ENCODE measurements at places on chromosomes 3 and 15.

GRCh38 chr3:14540821-14541385 is 761 bp upstream of the GRIP2 start:
- DNase-seq: no peak

GRCh38 chr15:80127911-80128310 is 24.9 kb upstream of the FAH start:
- DNase-seq: no peak

DNA sequence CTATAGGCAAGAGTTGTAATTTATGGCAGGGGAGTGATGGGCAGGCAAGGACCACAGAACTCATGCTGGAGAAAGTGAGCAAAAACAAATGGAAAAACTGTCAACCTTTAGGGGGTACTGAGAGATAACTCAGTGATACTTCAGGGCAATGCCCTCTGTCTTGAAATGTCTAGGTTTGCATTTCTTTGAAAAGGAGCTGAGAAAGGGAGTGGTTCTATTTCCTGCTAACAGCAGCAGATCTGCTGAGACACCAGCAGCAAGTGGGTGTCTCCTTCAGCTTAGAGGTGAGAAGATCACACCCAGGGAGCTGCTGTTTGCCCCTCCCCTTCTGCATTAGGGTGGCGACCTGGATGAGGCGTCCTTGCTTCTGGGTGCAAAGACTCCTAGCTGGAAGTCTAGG is 42.3 kb upstream of the XIRP1 start:
- no peak for DNase-seq

DNA sequence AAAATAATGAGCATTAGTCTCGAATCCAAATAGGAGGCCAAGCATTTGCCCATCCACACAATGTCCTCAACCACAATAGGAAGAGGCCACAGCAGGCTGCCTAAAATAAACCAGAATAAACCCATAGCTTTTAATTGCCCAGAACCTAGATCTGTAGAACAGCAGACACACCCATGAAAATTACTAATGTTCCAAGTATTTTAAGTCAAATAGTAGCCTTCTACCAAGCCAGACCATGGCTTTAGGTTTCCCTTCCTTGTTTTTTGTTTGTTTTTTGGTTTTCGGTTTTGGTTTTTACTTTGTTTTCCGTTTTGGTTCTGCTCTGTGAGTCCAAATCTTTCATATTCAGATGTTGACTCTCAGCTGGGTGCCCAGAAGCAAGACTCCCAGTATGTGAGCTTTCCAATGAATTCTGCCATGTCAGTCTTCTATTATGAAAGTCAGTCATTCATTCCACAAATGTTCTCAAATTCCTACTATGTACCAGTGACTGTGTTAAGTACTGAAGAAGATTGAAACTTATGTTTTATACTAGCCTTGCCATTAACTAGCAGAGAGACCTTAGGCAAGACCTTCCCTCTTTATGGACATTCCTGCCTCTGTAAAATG is 57.8 kb upstream of the BOC start:
- DNase-seq: no peak

- no peak for DNase-seq
These were observed 50.5 kb downstream of the CTDSPL start for GRCh38 chr3:37912052-37912733.

GRCh38 chr3:168618827-168619470 is 523.2 kb upstream of the GOLIM4 start:
- no peak for DNase-seq

GRCh38 chr3:189490749-189491148 is 140.4 kb upstream of the TP63 start:
- no peak for DNase-seq

- no peak for DNase-seq
These were observed 514.1 kb downstream of the MAGI1 start for GRCh38 chr3:65524584-65524983.

GRCh38 chr3:189902230-189903186 is 218.2 kb downstream of the P3H2 start:
- DNase-seq: no peak

DNA sequence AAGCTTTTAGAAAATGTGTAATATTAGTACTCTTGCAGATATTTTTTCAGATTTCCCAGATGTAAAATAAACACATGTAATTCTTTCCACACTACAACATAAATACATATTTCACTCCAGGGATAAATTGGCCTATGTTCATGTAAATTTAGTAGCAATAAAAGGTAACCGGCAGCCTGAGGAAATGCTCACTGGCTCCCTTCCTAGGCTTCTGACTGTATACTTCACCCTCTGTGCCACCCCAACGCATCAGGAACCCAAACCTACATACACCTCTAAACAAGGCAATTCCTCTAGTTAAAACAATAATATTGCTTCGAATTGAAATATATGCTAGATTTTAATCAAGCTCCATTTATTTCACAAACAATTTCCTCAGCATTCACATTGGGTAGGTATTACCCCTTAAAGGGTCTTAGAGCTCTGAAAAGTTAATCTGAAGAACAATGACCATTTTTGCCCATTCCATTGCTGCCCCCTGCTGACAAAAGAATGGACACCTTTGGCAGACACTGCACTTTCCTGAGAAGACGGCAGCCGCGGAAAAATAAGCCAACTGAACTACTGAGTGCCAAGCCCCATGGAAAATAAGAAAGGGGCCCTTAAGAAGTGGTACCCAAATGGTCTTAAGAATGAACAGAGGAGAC is 212.5 kb downstream of the OSBPL10 start:
- no peak for DNase-seq

DNA sequence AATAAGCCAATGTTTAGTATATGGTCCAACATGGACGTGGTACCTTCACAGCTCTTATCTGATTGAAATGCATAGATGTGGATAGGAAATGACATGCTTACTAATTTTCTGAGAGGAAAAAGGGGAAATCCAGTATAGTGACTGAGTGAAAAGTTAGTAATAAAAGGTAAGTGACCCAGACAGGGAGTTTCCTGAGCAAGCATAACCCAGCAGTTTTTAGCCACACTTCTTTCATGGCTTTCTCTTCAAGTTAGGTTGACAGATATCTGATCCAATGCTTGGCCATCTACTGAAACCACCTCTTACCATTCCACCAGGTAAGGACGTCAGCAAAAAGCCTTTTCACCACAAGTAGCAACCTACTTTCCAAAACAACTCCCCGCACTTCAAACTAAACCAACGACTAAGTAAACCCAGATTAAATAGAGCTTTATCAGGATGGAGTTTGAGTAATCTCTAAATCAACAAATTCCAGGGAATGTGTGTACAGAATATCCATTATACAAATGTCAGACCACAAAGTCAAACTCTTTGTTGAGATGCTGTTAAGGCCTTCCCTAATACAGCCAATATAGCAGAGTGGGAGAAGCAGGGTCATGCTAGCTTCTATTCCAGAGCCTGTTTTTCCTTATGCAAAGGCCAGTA is 329.7 kb downstream of the RORA start:
- DNase-seq: no peak

GRCh38 chr3:113560271-113560670 is 27.9 kb downstream of the SIDT1 start:
- DNase-seq: no peak

DNA sequence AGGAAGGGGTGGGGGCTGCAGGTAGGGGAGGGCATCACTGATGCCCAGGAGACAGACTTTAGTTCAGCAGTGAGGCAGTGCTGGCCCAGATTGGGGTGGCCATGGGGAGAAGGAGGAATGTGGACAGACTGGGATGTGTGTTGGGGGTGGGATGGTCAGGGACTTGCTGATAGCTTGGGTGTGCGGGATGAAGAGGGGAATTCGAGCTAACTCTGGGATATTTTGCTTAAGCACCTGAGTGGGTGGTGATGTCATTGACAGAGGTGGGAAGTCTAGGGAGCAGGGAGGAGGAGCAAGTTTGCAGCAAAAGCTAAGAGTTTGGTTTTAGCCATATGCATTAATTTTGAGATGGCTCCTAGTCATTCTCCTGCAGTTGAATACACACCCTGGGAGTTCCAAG is 207.5 kb downstream of the RPLP1 start:
- DNase-seq: no peak

GRCh38 chr15:83205725-83206324 is 1.8 kb downstream of the HDGFL3 start:
- DNase-seq: no peak

GRCh38 chr3:12588039-12589009 is 31.4 kb downstream of the MKRN2 start:
- DNase-seq: no peak

GRCh38 chr3:33315826-33316225 is 38.6 kb downstream of the FBXL2 start:
- no peak for DNase-seq

DNA sequence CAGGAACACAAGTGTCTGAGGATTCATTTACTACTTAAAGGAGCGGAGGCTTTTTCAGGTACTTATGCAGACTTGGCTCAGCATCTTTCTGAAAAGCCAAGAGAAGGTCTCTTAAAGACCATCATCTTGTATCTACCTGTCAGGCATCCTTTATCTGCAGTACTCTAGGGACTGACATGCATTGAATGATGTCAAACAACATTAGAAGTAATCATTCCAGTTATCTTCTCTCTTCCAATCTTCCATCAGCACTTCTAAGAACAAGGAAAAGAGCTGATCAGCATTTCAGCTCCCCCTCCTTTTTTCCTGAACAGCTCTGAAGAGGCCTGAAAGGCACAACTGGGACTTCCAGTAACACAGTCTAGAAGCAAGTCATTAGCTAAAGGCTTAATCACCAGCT is 214.8 kb downstream of the KCNH8 start:
- DNase-seq: no peak

- no peak for DNase-seq
These were observed 24.3 kb upstream of the CAV3 start for GRCh38 chr3:8709287-8709686.

- no peak for DNase-seq
These were observed 40.0 kb upstream of the TRH start for GRCh38 chr3:129934234-129935123.

DNA sequence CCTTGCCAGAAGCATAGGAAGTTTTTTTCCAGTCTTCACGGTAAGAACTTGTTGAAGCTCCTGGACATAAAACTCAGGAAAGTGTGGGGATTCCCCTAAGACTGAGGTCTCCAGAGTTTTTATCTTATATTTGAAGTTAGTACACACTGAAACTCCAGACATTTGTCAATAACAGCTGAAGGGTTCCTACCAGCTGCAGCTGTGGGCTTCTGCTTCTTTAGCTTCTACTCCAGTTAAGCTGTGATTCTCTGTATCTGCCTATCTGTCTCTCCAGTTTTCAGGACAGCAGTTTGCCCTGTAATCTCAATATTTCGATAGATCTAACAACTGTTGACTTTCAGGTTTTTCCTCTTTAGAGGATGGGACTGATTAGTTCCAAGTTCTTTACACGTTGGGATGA is 966.0 kb upstream of the SEMA6D start:
- no peak for DNase-seq

DNA sequence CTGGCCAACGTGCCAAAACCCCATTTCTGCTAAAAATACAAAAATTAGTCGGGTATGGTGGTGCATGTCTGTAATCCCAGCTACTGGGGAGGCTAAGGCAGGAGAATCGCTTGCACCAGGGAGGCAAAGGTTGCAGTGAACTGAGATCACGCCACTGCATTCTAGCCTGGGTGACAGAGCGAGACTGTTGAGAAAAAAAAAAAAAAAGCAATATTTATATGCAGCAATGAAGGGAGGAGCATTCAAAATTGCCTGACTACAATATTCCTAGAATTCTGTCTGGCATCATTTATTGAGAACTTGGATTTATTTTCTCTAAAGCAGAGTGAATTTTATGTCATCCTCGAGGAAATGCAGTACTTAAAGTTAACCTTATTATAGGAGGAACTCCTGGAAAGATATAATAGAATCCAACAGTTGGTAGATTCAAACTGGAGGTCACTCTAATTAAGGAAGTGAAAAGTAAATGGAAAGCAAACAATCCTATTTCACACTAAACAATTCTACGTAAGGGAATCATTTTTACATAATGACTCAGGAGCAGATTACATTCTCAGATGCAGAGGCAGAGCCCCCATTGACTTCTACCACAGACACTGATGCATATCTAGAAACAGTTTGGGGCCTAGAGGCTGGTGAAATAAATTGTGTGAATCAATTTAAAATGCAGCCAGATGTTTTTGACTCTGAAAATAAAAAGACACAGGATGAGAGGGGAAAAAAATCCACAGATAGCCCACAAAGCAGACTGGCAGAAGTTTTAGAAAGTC is 82.1 kb upstream of the FHIT start:
- no peak for DNase-seq

GRCh38 chr15:51629612-51630011 is 7.0 kb upstream of the DMXL2 start:
- DNase-seq: no peak

GRCh38 chr3:14814411-14814871 is 4.3 kb upstream of the FGD5 start:
- no peak for DNase-seq

DNA sequence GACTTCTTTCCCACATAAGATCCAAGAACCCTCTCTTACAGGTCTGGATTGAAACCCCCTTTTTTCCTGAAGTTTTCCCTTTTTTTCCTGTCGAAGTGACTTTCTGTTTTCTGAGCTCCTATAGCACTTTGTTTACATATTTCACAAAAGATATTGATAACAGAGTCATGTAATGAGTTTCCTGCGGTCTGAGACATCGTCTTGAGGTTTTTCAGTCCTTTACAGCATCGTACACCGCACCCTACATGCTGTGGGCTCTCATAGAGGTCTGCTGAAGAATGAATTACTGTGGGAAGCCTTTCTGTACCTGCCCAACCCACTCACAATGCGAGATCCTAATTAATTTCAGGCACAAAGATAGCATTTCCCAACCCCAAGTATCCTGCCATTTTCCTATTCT is 53.1 kb downstream of the MCF2L2 start:
- no peak for DNase-seq

- DNase-seq: no peak
These were observed 27.0 kb downstream of the C2CD4A start for GRCh38 chr15:62093809-62094208.

- DNase-seq: no peak
These were observed 338.3 kb upstream of the SGO1 start for GRCh38 chr3:20524328-20524727.

GRCh38 chr3:20772869-20773268 is 586.9 kb upstream of the SGO1 start:
- DNase-seq: no peak

DNA sequence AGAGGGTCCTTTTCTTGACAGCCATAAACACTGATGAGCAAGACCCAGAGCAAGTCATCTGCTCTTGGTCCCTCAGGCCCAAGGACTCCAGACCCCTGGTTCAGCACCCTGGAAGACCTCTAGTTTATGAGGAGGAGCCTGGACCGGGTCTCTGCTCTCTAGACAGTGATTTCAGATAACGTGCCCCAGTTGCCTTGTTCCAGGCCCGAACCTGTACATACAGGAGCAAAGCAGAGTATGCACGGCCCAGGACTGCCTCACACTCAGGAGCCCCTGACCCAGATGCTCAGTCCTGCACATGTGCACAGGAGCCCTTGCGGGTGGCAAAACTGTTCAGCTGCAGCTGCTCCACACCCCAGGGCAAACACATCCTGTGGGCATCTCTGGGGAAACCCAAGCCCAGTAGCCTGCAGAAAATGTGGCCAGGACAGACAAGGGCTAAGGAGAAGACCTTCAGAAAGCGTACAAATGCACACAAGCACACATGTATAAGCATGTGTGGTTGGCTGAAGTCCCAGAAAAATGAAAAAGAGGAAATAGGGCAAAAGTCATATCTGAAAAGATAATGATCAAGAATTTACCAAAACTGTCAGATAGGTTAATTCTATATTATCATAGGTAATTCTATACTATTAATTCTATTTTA is 59.9 kb upstream of the CORO2B start:
- no peak for DNase-seq

Data from BJ (cell line).